Renal cortex interstitium (tissue), 15 donors: ENCODE measurements at places on chromosomes 4 and X.

DNA sequence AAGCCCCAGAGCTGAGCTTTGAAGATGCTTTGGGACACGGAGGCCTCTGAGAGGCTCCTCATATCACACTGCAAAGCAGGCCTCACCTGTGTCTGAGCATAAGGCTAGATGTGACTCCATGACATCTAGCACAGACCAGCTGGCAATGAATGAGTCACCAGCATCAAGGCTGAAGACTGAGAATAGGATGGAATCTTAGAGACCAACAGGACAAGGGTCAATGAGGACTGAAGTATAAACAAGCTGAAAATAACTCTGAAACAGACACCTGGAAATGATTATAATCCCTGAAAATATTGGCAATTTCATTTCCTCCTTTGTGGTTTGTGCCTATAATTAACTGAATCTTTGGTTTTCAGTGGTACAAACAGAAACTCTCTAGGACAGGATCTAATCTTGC, 87.1 kb upstream of the PRPS1 start:
- DNase-seq, result no peak

DNA sequence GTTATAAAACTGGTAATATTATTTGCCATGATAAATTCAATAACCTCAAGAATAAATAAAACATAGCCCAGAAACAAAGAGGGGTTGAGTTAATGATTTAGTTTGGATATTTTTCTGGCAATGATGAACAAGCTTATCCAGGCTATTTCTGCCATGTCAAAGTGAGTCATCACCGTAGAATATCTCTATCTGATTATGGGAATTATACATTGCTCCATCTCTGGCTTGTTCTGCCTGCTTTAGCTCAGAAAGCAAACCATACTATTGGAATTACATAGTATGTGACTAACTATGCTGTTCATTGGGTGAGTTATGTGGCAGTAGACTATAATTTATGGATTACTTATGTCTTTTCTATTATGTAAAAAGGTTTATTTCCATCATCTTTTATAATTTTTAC, 680.1 kb upstream of the AADAT start:
- DNase-seq, result no peak

- no peak for DNase-seq
Measured at GRCh38 chr4:165539801-165540200, 161.0 kb downstream of the CPE start.

DNA sequence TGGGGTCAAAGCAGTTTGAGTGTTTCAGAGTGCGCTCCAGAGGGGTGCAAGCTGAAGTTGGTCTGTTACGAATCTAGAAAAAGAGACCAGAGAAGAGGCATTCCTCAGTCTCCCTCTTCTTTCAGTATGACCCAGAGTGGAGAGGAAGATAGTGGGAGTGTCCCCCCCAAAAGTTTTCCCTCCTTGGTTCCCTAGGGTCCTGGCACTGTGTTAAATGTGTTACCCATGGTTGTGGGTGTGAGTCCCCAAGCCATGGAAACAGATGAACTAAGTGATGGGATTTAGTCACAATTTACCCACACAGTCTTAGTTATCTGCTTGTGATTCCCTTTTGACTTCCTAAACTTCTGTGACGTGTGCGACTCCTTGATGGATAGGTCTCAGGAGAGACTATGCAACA, 27.0 kb upstream of the NAF1 start:
- DNase-seq, result no peak

GRCh38 chr4:38529189-38530115, 134.5 kb upstream of the KLF3 start:
- peak; percentile 20 for DNase-seq

DNA sequence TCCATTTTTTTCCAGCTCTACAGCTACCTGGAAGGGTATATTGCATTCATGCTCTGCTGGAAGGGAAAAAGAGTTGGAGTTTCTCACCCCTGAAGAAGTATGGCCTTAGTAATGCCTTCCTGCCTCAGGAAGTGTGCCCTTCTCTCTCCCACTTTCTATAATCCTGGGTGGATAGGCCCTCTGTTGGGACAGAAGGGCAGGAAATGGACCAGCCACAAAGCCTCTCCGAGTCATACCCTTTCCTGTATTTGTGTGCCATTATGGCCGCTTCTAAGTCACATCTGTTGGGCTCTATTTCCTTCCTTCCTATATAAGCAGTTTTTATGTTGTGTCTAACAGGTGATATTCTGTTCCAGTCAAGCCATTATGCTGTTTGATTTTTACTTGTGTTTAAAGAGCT, 74.8 kb upstream of the SMARCA5 start:
- no peak for DNase-seq

- no peak for DNase-seq
Measured at GRCh38 chr4:139857021-139857420, 191.4 kb downstream of the MGST2 start.

GRCh38 chr4:162705130-162705803, 461.4 kb downstream of the NAF1 start:
- DNase-seq, result no peak

- peak; percentile 27 for DNase-seq
Measured at GRCh38 chr4:177250056-177250696, 59.5 kb upstream of the NEIL3 start.

DNA sequence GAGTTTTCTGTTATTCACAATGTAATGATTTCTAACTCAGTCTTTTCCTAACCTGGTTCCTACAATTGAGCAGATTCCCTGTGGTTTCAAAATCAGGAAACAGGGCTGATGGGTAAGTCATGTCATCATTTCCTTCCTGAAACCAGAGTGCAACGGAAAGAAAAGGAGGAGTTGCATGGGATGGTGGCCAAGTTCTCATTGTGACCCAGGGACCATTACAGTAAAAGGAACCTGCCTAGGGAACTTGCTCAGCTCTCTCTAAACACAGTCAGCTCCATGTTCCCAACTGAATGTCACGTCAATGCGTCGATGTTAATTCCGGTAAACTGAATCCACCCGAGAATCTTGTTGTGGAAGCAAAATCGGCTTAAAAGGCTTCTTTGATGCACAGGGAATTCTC, 51.2 kb downstream of the LGI2 start:
- DNase-seq, result no peak

GRCh38 chrX:15173411-15173810, 96.5 kb downstream of the ASB9 start:
- DNase-seq, result no peak

DNA sequence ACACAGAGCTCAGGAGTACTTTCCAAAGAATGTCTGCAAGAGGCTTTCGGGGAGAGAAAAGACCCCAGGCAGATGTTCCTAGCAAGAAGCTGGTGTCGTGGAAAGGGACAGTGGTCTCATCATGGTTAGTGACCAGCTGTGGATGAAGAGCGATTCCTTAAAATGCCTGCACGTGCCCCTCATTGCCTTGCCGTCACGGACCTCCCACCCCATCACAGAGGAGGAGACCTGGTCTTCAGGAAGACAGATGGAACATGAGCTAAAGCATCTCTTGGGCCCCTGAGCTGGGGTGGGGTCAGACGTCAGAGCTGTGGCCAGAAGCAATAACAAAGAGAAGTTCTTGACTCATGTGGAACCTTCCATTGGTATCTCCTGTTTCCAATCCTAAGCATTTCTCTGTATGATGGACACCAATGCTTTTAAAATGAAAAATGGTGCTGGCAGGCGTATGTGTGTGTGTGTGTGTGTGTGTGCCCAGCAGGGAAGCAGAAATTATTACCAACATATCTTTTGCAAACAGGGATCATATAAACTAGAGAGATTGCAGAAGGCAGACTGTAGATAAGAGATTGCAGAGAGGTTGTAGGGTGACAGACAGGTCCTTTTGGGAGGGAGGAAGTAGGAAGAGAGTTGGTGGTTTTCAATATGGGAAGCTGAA, 25.2 kb upstream of the ASMTL start:
- no peak for DNase-seq

DNA sequence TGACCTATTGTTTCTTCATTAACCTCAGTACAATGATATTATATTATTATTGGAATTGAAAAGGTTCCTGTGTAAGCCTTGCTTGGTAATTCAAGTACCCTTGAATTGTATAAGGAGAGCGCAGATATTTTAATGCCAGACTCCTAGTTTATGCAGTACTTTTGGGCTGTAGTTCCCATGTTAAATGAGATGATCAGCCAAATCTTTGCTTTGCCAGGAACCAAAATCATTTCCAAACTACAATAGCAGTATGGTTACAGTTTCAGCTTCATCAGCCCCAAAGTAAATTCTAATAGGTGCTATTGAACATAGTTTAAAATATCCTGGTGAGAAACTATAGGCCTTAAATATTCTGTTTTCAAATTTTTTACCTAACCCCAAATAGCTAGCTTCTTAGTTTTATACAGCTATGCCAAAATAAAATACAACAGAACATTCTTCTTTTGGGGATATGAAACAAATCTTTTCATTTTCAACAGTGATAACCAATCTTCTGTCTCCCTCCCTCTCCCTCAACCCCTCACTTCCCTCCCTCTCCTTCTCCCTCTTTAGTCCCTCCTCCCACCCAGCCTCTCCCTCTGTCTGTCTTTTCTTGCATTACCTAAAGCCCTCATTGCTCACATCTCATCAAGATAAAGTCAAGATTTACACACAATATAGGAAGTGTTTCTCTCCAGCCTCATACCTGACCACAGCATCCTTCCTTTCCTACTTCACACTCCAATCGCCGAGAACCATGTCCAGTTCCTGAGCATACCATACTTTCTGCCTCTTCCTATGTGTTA, 190.1 kb downstream of the SHROOM3 start:
- no peak for DNase-seq

DNA sequence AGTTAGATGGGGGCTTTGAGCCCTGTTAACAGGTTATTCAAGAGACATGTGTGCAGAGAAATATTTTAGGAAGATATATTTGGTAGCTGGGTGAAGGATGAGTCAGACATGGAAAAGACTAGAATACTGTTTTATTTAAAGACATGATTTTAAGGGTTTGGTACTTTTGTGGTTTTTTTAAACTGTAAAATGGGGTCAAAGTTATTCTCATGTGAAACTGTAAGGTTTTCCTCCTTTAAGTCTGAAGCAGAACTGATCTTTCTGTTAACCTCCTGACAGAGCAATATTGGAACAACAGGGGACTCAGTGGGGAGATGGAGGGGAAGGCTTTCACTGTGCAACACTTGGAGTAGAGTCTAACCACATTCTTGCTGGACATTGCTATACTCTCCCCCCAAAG, 112.4 kb upstream of the LSM6 start:
- no peak for DNase-seq

DNA sequence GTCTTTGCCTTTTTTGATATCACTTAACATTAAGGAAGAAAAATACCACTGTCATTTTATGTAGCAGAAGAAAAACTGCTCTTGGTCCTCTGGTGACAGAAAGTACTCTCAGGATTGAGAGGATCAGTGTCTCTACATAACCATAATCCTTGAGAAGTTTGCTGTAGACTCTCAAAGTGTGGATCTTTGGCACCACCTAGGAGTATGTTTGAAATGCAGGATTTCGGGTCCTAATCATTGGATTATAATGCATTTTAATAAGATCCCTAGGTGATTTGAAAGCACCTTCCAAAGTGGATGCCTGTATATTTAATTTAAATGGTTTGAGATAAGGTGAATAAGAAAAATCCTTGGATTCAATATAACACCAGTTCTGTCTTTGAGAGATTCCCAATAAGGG, 23.2 kb downstream of the MOB1B start:
- no peak for DNase-seq

DNA sequence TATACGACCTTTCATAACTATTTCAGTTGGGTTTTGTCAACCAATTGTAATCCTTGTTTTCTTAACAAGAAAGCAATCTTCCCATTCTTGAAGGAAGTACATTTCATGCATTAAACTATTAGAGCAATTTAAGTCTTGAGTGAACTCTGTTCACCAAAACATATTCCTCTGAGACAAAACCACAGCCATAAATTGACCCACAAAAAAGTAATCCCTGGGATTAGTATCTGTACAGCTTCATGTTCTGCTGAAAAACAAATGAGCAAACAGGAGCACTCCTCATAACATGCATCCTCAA, 207.0 kb upstream of the PDE5A start:
- DNase-seq, result peak; percentile 1

GRCh38 chr4:101831816-101832215, 41.3 kb downstream of the BANK1 start:
- no peak for DNase-seq
